ENCODE measurements at places on chromosomes 5 and 9. TPM values are rescaled to one million over a fixed set of nuclear protein-coding genes. Genes with fewer than 3 reads are reported as not detected.

Gene SEMA5A
- 18.4 TPM for total RNA-seq

Gene PLCXD3
- 7.2 TPM for total RNA-seq

Gene KCNIP1
- not detected for total RNA-seq

Gene ANKRD31
- not detected for total RNA-seq

Gene TAF11L5
- not detected for total RNA-seq

Gene ACOT12
- not detected for total RNA-seq

Gene GCNT4
- 0.43 TPM for total RNA-seq
